ENCODE measurements at places on chromosomes 16 and 17.

DNA sequence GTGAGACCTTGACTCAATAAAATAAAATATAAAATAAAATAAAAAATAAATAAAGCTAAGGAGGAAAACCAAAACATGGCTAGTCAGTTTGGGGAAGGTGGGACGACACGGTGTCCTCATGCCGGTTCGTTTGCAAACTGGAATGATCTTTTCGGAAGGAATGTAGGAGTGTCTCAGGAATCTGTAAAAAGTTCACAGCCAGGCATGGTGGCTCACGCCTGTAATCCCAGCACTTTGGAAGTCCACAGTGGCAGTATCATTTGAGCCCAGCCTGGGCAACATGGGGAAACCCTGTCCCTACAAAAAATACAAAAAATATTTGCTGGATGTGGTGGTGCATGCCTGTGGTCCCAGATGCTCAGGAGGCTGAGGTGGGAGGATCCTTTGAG, 14.7 kb upstream of the RPTOR start:
- DNase-seq = no peak

- no peak for DNase-seq
Measured at GRCh38 chr17:75722076-75722475, 817 bp downstream of the ITGB4 start.

- no peak for DNase-seq
Measured at GRCh38 chr17:27283060-27283459, 10.9 kb upstream of the WSB1 start.

DNA sequence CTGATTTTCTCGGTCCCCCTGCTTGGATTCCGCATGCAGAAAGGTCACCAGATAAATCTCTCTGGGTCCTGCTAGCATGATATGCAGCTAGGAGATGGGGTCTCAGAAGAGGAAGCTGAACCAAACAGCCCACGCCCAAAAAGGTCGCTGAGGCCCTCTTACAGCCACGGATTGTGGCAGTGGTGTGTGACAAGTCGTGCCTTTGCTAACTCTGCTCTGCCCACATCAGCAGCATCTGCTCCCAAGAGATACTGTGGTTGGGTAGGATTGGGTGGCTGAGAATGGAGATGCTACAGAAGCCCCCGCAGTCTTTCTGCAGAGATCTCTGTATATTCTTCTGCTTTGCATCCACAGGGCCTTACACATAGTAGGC, 15.2 kb upstream of the SKAP1 start:
- DNase-seq = no peak

GRCh38 chr17:3639981-3640596, 3.5 kb downstream of the CTNS start:
- DNase-seq = peak; percentile 35

- no peak for DNase-seq
Measured at GRCh38 chr16:75301804-75302203, 50.4 kb upstream of the BCAR1 start.

DNA sequence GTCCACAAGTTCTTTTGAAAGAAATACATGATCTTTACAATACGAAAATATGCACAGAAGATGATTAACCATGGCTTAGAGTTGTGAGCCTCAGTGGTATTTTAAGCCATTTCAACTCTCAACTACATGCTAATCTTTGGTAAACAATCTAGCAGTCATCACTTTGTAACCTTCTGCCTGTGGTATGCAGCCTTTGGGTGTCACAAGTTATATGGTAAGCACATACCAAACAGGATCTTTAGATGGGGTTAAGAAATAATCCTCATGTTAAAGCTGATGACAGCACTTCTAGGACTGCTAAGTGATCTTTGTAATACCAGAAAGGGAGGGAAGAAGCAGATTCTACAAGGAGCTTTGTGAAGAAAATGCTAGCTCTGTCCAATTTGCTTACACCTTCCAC, 74.3 kb downstream of the CA4 start:
- no peak for DNase-seq

GRCh38 chr17:77837917-77838316, 120.6 kb upstream of the TNRC6C start:
- no peak for DNase-seq

DNA sequence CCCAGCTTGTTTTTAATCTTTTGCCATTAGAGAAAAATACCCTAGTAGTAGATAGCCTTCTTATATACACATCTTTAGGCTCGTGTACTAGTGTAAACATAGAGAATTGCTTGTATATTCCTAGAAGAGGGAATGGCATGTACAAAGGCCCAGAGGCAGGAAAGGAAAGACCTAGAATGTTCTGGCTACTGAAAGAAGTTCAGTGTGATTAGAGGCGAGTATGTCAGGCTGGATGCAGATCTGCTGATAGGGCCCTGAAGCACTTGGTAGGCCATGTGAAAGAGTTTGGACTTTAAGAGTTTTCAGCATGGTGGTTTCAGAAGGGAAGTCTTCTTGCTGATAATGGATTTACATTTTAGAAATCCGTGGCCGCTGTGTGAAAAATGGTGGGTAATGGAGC, 17.4 kb downstream of the CTCF start:
- no peak for DNase-seq

DNA sequence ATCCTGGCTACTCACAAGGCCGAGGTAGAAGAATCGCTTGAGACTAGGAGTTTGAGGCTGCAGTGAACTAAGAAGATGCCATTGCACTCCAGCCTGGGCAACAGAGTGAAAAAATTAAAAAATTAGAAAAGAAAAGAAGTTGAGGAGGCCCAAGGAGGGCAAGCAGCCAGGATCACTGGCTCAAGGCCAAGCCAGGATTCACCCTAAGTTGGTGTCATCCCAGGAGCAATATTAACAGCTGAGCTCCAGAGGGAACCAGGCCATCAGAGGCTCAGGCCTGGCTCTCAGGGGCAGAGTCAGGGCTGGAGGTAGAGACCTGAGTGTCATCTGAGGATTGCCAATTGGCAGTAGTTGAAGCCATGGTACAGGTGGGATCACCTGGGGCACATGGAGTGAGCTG, 20.7 kb downstream of the DRC3 start:
- no peak for DNase-seq

DNA sequence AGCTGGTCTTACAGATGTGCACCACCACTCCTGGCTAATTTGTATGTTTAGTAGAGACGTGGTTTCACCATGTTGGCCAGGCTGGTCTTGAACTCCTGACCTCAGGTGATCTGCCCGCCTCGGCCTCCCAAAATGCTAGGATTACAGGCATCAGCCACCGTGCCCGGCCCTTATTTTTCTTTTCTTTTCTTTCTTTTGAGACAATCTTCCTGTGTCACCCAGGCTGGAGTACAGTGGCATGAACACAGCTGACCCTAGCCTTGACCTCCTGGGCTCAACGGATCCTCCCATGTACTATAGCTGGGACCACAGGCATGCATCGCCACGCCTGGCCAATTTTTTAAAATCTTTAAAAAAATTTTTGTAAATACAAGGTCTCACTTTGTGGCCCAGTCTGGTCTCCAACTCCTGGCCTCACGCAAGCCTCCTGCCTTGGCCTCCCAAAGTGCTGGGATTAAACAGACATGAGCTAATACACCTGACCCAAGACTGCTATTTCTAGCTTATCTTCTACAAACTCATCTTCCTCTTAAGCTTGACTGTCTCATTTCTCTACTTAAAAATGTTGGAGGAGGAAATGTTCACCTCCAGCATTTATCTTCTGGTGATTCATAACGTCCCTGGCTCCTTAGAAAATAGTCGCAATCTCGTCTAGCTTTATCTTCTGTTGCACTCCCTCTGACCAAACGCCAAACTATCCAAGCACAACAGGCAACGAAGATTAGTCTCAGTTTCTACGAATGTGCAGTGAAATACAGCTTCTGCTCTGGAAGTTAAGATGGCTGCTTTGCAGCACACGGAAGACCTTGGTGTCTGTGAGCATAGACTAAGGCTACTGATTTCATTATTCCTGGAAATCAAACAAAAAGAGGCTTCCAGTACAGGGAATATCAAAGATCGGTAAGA, 8.2 kb upstream of the TMEM94 start:
- no peak for DNase-seq

DNA sequence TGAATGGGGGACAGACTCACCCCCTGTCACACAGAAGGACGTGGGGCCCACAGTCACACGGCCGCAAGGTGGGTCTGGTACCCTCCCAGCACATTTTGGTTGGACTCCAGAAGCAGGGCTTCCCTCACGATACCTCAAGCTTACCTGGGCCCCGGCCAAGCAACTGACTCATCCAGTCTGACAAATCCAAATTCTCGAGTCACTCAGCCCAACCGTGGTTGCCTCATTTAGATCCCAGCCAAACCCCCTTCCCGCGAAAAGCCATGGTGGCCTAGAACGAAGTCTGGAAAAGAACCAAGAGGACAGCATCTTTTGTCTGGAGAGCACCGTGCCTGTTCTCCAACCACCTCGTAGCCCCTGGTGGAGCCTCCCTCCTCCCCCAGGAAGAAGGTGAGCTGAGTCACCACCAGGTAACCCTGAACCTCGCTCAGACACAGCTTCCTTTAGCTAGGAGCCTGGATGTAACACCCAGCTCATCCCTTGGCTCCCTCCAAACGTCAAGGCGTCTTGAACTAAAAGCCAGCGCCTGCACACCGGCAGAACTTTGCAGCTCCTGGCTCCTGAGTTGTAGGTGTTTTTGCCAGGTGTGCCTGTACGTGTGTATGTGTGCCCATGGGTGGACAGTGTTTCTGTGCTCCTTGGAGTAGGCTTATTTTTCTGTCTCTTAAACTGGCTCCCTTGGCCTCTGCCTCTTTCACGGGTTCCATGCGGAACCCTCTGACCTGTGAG, 78.9 kb downstream of the CMIP start:
- DNase-seq = no peak

DNA sequence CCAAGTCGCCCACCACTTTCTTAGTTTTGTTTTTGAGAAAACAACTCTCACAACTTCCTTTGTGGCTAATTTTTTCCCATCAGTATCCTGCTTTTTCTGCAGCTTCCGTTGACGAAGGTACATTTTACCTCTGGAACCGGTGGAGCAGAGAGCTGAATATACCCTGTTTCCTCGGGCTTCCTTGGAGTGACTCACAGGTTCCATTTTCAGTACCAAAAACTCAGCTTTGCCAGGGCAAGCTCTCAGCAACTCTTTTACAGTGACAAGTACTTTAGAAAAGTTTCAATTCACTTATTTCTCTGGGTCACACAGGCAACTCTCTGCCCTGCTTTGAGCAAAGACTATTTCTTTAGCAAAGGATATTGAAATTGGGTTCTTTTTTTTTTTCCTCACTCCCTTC, 318.9 kb downstream of the SNX29 start:
- DNase-seq = no peak

- no peak for DNase-seq
Measured at GRCh38 chr16:1157639-1158455, 4.9 kb downstream of the CACNA1H start.

DNA sequence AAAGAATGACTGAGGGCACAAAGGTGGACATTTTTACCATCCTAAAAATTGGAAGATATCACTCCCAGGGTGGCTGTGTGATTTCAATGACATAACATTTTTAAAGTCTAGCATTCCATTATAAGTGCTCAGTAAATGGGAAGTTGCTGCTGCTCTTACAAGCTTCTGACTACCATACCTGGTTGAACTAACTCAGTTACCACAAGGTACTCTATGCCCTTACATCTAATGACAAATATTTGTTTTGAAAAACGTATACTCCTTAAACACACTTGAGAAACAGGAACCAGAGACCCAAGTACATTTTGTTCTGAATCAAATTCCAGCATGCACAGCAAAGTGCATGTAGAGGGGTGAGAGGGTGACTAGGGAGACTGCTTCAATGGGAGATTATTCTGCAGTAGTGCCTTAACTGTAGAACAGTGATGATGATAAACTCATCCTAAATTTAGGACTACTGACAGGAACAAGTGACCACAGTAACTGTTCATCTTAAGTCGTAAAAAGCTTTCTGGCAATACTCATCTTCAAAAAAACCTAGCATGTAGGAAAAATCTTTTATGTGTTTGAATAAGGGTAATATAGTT, 83.5 kb downstream of the KANSL1 start:
- peak; percentile 62 for DNase-seq

DNA sequence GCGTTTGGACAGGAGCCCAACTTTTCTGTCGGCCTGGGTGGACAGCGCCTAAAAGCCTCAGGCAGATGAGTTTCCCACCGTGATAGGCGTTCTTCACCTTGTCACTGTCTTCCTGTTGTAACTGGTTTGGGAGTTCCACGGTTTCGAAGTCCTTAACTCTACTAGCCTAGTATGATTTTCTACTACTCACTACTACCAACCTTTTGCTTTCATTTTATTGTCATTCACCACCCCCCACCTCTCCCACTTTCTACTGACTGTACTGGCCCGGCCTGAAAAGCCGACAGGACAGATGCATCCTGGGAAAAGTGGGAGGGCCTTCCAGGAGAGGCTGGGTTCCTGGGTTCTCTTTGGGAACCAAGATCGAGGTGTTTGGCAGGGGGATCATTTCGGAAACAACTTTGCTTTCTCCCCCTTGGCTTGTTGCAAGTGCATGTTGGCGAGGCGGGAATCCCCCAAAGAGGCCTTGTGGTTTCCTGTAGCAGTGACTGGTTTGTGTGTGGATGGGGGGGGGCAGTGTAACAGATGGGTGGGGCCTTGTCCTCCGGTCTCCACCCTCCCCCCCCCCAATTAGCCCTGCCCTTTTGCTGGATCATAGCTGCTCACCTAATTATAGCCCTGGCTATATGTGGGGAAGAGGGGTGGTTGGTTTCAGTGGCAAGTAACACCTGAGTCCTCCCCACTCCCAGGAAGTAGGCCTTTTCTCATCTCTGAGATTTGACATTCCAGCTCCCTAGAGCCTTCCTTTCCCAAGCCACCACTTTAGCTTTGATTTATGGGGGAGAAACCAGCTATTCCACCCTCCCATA, 1.4 kb downstream of the EIF5A start:
- peak; percentile 93 for DNase-seq

GRCh38 chr17:73157521-73157890, 7.3 kb upstream of the SSTR2 start:
- DNase-seq = no peak

- no peak for DNase-seq
Measured at GRCh38 chr16:30834130-30834740, 47.2 kb upstream of the ZNF629 start.

DNA sequence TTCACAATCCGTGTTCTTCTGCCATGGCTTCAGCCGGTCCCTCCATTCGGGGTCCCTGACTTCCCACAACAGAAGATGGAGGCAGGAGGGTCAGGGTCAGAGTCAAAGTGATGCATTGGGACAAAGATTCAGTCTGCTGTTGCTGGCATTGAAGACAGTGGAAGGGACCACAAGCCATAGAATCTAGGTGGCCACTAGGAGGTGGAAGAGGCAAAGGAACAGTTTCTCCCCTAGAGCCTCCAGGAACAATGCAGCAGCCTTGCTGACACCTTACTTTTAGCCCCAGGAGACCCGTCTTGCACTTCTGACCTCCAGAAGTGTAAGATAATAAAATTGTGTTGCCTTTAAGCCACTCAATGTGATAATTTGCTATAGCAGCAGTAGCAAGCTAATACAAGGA, 55.9 kb downstream of the MFSD11 start:
- DNase-seq = peak; percentile 56

DNA sequence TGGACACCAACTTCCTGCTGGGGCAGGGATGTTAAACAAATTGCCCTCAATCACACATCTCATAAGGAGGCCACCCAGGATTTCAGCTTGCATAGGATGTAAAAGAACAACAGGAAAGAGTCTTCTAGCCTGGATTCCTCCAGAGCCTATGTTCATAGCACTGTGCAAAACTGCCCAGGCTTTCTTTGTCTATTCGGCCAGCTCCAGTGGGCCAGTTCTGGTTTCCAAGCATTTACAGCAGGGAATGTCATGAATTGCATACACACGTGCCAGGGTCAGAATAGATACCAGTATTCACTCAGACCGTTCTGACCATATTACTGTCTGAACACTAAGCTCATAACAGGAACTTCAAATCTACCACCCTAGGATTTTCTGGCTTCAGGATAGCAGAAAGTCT, 273.2 kb downstream of the CDH8 start:
- no peak for DNase-seq

All from DMS53 (cell line).